ENCODE measurements at places on chromosomes 6 and 20.

DNA sequence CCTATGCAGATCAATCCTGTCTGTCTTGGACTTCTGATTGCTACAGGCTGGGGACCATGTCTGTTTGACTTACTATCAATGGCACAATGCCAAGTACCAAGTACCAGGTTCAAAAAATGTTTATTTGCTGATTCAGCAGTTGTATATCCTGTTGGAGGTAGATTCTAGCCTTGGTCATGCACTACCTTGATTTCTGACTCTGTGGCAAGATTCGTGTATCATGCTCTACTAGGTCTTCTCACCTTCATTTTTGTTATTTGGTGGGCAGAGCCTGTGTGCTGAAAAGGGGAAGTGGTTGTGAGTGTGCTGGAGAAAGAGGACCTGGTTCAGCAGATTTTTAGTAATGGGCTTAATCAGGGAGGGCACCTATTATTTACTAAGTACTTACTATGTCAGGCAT, 192.4 kb upstream of the MYLIP start:
- DNase-seq, result no peak

DNA sequence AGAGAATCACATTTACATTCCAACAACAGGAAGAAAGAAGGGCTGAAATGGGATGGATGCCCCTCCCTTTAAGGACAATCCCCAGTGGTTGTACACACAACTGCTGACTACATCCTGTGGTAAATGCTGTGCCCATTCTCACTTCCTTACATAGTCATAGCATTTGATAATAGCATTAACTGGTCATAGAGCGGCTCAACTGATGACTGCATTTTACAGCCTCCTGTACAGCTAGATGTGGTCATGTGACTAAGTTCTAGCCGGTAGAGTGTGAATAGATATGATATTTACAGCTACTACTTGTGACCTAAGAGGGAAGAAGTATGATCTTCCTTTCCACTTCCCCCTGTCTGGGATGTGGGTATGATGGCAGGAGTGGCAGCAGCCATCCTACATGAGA, 24.7 kb downstream of the KCNK17 start:
- no peak for DNase-seq

DNA sequence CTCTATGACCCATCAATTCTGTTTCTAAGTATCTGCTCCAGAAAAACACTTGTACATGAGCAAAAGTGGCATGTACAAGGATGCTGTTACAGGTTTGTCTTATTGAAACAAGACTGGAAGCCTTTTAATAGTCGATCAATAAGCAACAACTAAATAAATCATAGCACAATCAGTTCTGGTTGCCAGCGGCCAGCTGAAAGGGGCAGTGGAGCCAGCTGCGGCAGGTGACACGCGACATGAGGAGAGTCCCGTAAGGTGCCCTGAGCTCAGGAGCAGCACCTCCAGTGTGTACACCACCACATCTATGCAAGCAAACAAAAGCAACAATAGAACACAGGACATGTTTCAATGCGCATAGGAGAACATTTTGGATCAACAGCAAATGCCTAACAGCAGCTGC, 20.7 kb upstream of the NNAT start:
- DNase-seq, result no peak

DNA sequence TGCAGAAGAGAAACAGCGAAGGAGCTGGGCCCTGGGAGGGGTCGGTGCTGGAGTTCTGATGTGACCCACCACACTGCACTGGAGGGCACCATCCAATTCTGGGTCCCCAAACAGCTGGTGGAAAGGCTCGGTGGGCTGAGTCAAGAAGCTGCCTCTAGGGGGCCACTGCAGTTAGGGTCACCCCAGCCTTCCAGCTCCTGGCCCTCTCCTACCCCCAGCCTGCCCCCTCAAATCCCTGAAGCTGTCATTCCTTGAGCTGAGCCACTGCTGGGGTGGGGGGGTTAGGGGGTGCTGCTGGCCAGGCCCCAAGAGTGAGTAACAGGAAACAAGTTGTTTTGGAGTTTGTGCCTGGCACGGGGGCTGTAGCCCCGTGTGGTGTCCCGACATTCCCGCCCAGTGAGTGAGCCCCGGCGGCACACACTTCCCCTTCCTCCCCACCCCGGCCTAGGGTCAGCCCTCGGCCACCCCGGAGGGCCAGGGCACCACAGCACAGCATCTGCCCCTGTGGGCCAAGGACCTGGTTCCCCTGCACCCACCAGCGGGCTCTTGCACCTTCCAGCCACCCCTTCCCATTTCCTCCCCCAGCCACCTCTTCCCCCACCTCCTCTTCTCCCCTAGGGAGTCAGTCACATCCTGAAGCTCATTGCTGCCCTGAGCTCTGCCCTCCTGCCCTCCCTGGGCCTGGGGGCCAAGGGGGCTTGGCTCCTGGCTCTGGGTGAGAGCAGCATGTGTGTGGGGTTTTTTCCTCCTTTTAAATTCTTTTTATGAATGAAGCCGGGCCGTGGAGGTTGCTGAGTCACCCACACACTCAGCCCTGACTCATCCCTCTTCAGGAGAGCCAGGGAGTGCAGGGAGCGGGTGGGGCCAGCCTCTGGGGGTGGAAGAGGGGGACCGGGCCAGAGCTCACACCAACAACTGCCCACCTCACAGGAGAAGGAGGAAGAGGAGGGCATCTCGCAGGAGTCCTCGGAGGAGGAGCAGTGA, 4.6 kb downstream of the SMIM29 start:
- no peak for DNase-seq

- DNase-seq, result no peak
Observed at GRCh38 chr6:134830940-134831339, 119.0 kb downstream of the ALDH8A1 start.

GRCh38 chr6:100913400-100914276, 32.5 kb upstream of the ASCC3 start:
- DNase-seq, result no peak

DNA sequence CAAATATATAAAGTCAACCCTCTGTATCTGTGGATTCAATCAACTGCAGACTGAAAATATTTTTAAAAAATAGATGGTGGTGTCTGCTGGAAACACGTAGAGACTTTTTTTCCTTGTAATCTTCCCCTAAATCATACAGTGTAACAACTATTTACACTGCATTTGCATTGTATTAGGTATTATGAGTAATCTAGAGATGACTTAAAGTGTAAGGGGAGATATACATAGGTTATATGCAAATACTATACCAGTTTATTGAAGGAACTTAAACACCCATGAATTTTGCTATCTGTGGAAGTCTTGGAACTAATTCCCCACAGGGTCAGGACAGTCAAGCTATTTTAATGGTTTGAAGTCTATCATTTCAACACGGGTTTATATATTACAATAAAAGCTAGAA, 10.2 kb downstream of the HDAC2 start:
- no peak for DNase-seq

- no peak for DNase-seq
Observed at GRCh38 chr6:157235600-157236039, 87.7 kb downstream of the TMEM242 start.

GRCh38 chr6:106476331-106477105, 116.0 kb downstream of the CRYBG1 start:
- DNase-seq, result no peak

GRCh38 chr6:35473075-35473849, 5.1 kb downstream of the RPL10A start:
- DNase-seq, result no peak

GRCh38 chr20:52446421-52447224, 255.0 kb upstream of the ZFP64 start:
- DNase-seq, result no peak

- peak; percentile 52 for DNase-seq
Observed at GRCh38 chr6:64838726-64839125, 868.3 kb downstream of the EYS start.

DNA sequence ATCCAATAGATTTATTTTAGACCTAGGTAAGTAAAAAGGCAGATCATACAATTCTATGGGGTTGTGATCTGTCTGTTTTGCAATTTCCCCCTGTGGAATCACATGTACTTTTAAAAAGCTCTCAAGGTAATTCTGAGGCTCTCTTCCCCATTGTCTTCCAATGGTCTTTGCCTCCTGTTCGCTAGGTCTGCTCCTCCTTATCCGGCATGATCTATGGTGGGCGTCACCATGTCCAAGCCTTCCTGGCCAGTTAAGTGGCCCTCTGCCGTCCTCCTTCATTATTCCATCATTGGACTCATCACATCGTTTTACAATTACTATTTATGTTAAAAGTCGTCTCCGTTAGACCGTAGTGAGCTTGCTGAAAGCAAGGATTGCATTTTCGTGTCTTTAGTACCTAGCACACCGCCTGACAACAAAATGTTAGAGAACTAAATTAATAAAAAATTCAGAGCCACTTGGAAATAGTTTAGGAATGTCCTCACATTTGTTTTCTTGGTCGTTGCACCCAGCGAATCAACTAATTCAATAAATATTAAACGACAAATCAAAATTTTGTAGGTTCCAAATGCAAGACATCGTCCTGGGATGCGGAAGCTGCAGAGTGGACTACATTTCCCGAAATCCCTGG, 2.2 kb upstream of the STXBP5 start:
- no peak for DNase-seq

GRCh38 chr20:32678948-32679347, 5.2 kb upstream of the C20orf203 start:
- no peak for DNase-seq

DNA sequence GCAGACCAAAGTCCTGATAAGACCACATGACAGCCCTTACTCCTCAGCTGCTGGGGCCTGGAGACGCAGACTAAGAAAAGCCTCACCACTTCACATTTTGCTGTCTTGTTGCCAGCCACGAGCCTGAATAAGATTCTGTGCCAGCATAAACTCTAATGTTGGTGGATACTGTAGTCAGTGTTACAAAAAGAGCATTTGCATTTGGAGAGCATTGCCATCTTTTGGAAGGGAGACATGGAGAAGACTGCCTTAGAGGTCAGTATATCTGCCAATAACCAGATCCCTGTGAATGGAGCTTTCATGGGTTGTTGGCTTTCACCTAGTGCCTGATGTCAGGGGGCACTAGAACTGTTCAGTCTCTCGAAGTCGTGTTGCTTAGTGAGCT, 315.2 kb downstream of the ZFAND3 start:
- no peak for DNase-seq

DNA sequence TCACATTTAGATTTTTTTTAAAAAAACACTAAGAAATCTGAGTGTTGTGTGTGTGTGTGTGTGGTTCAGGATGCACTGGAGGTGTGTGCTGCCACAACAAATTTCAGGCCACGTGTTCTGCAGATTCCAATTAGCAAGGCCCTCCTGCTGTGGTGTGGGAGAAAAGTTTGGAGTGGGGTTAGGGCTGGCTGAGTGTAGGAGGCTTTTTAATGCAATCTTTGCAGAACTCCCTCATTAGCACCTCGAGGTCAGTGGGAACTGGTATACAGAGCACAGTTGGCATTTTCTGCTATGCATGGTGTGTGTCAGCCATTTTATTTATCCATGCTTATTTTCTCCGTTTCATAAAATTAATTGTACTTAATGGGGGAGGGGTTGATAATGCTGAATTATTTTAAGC, 187.6 kb downstream of the SOX4 start:
- no peak for DNase-seq

- no peak for DNase-seq
Observed at GRCh38 chr6:42204768-42205282, 10.1 kb upstream of the GUCA1B start.

DNA sequence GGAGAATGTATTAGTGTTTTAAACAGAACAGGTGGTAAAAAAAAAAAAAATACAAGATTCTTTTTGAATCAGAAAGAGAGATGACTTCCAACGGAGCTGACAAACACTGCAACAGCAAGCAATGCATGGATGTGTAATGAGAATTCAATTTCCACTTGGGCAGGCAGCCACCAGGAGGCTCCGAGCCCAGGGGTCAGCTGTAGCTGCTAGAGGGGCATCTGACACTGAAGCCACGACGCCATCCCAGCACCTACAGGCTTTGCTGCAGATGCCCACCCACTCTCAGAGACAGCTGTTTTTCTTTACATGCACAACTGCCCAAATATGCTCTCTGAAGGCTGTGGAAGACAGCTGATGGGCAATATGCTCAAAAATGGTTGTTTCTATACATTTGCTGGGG, 75.4 kb downstream of the ELOVL5 start:
- no peak for DNase-seq

Data from NCI-H2081 treated with DMSO at 0.1 percent for 48 hours (cell line).